Right ventricle myocardium superior (tissue), 1 donor: ENCODE measurements at places on chromosomes 3 and 15.

DNA sequence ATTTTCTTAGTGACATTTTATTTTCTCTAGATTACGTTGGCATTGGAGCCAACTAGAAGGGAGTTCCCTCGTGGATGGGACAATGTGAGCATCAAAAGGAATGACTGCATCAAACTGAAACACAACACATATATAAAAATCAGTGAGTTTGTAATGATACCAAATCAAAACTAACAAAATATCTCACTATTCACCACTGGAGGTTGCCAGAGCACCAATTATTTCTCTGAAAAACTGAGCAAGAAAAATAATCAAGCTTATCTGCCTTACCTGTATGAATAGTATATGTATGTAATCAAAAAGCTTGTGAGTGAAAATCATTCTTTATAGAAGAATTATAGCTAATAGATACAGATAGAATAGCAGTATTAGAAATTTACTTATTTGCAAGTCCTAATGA, 46.8 kb upstream of the OTOL1 start:
- DNase-seq: no peak

- DNase-seq: no peak
These were observed 15.5 kb downstream of the STIMATE start for GRCh38 chr3:52881871-52882270.

DNA sequence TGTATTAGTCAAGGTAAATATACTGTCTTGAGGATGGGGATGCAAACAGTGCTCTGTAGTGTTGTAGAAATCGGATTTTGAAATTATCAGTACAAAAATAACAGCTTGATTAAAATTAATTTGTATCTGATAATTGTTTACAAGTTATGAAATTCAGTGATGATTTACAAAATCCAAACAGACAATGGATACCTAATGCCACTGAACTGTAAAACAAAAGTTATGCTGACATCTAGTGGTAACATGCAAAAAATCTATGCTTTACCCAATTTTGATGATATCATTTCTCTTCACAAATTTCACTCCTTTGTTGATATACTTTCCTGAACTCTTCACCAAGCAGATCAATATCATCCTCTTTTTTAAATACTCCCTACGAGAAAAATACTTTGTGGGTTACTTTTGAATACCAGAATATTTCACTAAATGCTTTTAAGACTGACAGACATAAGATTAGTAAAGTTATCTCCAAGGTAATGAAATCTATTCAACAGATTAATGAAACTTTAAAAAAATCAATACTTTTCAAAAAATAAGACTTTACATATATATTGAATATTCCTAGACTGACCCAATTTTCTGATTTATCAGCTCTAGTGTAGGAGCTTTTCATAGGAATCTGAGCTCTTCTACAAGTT, 36.0 kb downstream of the MNS1 start:
- DNase-seq: no peak

DNA sequence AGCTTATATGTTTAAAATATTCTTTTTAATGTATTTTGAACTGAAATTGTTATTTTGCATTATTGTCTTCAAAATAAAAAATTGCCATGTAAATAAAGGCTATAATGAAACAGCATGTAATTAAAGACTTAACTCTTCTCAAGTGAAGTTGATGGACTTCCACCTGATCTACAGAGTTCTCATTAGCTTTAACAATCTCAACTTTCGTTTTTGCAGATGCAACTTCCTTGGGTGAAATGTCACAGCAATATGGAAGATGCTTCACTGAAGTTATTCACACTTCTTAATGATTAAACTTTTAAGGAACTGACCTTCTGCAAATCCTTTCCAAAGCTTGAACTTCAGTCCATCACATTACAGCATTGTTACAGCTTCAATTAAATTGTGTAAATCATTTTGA, 63.6 kb downstream of the OSTN start:
- DNase-seq: no peak

DNA sequence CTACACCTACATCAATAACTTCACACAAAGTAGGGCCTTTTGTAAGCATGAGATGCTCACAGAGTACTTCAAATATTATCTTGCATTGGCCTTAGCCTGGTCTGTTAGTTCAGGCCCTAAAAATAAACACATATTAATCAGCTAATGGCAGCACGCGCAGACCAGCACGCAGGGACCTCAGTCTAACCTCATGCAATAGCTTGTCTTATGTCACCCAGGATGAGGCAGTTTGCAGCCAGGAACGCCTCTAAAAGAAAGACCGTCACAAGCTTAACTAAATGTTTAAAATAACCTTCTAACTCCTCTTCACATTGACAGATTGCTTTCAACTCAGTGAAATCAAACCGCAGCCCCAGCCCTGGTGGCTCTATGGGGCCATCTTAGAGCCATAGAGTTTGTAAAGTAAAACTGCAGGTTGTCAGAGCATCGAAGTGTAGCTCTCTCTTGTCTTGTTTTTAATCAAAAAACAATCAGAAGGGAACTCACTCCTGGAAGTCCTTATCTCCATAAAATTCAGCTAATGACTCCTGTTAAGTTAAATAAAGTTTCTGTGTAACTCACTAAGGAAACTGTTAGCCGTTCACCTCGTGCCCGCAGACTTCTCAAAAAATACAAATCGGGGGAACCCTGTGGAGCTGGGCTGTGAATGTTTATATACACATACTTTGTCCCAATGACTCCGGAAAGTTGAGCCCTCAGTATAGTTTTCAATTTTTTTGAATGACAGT, 212.6 kb downstream of the CDIN1 start:
- DNase-seq: peak; percentile 63

DNA sequence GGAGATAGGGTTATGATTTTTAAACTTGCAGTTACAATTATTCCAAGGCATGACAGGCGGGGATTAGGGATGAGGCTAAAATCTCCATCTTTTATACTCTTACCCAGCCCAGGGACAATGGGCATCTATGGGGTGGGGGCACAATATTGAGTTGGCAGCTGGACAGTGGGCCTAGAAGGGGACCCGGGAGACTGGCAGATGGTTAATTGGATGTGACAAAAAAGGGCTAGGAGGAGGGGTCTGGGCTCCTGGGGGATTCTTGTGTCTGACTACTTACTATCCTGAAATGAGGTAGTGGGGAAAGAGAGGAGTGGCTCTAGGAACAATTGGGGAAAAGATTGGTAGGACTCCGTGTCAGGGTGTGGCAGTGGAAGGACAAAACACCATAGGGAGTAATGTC, 53.0 kb upstream of the ROPN1 start:
- DNase-seq: no peak

GRCh38 chr15:96392380-96393208, 62.1 kb downstream of the NR2F2 start:
- DNase-seq: no peak

DNA sequence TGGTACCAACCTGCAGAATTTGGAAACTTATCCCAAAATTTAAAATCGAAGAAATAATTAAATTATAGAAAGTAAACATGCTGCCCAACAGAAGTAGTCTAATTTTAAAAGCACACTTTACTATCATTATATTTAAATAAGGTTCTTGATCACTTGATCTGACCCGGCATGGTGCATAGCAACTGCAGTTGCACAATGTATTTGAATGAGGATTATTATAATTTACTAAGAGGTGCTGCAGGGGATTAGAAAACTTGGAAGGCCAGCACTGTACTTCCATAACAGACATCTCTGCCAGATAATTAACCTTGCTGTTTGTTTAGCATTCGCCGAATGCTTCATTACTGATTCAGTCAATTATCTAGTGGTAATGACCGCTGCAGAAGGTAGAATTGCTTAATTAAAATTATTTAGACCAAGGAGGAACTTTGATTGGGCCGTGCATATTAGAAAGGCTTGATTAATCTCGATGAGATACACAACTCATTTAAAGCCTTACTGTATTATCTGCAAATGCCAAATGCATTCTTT, 971.6 kb downstream of the ZPLD1 start:
- no peak for DNase-seq

DNA sequence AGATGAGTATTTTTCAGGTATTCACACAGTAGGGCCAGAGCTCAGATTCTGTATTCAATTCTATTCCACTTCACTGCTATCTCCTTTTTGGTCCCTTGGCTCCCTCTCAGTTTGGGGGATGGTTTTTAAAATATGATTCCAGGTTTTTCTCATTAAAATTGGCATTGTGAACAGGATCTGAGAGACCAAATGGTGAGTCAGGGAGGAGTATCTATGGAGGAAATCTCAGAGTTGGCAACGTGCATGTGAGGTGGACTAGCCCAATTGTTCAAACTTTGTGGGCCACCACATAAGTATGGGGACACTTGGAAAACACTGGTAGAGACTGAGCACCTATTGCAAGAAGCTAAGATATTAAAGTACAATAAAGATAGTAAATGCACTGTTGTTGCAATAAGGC, 53.9 kb upstream of the TTC14 start:
- no peak for DNase-seq

DNA sequence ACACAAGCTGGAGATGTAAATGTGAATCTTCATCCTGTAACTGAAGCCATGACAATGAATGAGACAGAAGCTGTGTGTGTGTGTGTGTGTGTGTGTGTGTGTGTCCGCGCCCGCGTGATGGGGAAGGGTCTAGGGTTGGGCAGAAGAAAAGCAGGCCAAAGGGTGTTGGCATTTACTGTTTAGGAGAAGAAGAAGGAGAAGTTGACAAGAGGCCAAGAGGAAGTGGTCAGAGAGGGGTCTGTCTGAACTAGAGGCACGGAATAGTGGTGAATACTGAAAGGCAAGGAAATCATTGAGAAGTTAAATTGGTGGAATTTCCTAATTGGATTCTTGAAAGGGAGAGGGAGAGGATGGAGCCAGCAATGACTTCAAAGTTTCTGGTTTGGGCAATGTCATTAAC, 5.6 kb upstream of the NCEH1 start:
- peak; percentile 53 for DNase-seq

- DNase-seq: no peak
These were observed 196.0 kb upstream of the BCL6 start for GRCh38 chr3:187941135-187941847.

GRCh38 chr15:77085297-77085696, 14.4 kb upstream of the TSPAN3 start:
- DNase-seq: no peak

- DNase-seq: no peak
These were observed 27.9 kb upstream of the SLC6A1 start for GRCh38 chr3:10964537-10965167.

GRCh38 chr3:70919661-70920060, 607.2 kb upstream of the MDFIC2 start:
- DNase-seq: no peak

- no peak for DNase-seq
These were observed 859.6 kb downstream of the ROBO1 start for GRCh38 chr3:78908236-78908635.

DNA sequence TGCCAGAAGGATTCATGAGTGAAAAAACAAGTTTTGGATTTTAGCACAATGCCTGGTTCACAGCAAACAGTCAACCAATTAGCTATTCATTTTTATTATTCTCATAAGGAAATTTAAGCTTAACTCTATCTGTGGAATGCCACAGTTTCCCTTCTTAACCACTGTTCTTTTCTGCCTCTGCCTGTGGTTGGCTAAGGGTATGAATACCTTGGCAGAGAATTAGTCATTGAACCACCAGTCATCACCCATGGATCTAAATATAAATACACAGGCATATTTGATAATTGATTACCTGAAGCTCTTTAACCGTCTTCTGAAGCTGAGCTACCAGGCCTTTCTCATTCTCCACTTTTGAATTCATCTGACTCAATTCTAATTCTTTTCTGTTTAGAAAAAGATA, 79.9 kb downstream of the MYH15 start:
- DNase-seq: no peak

DNA sequence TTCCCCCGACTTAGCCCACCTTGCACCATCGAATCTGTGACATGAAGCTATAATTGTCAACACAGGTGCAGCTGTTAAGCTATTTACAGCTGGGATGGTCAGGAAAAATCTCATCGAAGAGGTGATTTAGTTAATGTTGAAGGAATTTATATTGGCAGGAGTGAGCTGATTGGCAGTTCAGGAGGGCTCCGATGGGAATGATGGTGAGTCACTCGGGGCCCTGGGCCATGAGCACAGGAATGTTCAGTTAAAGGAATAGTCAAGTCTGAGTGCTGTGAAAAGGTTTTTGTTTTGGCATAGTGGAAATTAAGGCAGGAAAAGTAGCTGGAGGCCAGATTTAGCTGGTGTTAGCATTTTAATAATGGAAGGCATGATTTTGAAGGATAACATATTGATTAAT, 95.7 kb downstream of the OXSM start:
- no peak for DNase-seq

DNA sequence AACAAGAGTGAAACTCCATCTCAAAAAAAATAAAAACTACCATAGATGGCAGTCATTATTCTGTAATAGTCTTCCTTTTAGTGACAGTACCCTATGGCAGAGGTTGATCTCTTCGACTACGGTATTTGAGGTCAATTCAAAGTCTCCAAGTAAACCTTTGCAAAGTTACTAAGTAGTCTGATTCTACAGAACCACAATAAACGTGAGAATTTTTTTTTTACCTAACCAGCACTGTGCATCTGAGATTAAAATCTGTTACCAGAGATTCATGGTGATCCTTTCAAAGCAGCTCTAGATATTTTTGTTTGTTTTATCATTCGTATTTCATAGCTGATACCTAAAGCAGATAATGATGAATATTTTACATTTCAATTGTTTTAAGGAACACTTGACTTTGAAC, 86.6 kb upstream of the CHD2 start:
- DNase-seq: no peak

GRCh38 chr3:50415061-50415460, 55.7 kb upstream of the TMEM115 start:
- DNase-seq: no peak

DNA sequence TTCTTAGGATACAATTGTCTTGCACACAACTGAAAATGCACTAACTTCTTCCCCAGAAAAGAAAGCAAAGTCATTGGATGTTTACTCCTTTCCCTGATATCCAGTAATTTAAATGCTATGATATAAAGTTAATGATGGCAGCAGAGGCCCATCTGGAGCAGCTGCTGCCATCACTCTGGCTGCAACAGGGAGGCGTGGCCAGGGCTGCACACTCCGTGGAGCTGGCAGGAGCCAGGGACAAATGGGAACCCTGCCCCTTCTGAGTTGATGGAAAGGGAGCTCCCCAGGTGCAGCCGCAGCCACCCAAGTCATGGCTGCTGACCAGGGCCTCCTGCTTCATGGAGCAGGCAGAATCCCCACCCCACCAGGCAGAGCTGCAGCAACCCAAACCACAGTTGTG, 72.6 kb upstream of the ALDH1A3 start:
- DNase-seq: no peak

- no peak for DNase-seq
These were observed 30.2 kb downstream of the ZBTB11 start for GRCh38 chr3:101646726-101647125.

- no peak for DNase-seq
These were observed 127.4 kb downstream of the PLCH1 start for GRCh38 chr3:155617346-155617925.
